Hematopoietic multipotent progenitor cell (in vitro differentiated cells): ENCODE measurements at places on chromosomes 7 and 10.

DNA sequence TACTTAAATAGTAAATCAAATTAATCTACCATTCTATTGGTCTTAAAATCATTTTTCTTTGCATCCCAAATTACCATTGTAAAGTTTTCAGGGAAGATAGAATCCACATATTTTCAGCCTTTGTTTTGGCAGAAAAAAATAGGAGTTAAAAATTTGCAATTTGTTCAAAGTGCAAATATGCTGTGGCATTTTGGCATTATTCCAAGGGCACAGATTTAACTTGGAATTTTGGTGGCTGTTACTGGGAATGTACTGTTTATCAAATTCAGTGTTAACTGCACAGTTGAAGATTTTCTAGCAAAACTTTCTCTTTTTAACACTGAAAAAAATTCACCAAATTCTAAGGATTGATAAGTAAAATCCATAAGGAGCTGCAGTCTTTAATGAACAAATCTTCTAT, 151.0 kb upstream of the HDAC9 start:
- DNase-seq: no peak

DNA sequence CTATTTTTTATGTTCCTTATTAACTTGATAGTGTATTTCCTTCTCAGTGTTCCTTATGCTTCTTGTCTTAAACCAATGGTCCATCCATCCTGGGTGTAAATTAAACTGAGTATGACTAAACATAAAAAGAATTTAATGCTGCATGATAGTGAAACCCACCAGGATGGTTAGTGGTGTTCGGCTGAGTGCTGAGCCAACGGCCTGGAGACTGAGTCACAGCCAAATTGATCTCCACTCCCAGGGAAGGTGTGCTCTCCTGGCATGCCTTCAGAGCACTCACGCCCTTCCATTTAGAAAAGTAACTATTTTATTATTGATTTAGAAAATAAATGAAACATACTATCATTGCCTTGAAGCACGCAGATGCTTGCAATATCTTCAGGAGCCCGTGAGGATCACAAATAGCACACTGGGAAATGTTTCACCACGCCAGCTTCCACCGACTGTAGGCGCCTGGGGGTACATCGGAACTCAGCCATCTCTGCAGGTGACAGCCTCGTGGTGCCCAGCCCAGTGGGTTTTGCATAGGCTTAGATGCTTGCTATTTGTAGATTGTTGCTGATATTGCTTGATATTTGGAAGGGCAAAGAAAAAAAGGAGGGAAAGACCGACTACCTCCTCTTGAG, 40.0 kb upstream of the LOXL4 start:
- DNase-seq: no peak

GRCh38 chr10:110775406-110775805, 96.3 kb upstream of the PDCD4 start:
- DNase-seq: no peak

DNA sequence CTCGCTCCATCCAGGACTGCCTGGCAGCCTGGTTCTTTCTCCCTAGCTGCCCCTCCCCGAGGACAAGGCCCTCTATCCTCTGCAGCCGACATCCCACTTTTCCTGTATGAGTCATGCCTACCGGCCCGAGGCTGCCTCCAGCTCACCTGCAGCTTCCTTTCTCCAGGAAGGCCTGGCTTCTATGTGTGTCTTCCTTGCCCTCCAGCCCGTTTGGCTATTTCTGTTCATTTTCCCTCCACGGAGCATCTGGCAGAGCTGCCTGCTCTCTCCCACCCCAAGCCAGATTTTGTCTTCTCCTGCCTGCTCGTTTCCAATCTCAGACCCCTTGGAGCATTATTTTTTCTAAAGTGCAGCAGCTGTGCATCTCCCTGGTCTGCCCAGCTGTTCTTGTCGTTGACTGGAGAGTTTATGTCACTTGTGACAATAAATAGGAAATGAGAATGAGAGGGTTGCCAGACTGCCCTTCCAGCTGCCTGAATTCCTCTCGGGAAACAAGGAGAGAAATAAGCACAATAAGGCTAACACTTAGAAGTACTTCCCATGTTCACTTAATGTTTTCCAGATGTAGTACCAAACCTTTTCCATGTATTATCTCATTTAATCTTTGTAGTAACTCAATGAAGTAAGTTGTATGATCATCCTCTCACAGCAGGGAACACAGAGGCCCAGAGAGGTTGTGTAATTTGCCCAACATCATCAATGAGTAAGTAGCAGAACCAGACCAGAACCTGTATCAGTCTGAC, 19.7 kb downstream of the UBTD1 start:
- DNase-seq: no peak

- DNase-seq: no peak
Measured at GRCh38 chr7:130899638-130900401, 165.8 kb upstream of the KLF14 start.

DNA sequence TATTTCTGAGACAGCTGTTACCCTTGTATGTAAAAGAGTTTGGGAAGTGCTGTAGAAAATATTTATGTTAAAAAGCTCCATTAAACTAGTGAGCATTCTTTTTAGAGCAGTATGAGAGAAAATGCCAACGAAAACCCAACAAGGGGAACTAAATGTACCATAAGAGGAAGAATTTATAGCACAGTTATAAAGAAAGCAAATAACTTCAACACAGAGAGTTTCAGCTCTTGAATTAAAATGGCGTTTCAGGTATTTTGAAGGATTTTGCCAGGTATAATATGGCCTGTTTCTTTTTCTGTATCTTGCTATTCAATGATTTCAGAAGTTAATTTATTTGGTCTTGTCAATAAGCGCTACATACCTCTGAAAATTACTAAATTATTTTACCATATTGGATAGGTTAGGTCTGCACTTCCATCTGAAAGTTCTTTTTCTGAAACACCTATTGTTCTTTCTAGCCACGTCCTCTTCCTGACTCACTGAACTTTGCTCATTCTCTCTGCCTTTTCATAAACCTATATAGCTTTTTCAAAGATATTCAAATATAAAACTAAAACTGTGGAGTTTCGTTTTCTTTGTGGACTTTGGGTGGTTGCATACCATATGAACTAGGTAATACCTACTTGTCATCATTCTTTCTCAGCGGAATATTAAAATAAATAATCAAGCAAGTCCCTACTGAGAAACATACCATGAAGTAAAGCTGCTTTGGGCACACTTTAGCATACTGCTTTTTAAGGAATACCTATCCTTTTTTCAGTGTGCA, 136.1 kb downstream of the SEMA3A start:
- no peak for DNase-seq

- no peak for DNase-seq
Measured at GRCh38 chr7:131157530-131158243, 170.0 kb upstream of the MKLN1 start.

DNA sequence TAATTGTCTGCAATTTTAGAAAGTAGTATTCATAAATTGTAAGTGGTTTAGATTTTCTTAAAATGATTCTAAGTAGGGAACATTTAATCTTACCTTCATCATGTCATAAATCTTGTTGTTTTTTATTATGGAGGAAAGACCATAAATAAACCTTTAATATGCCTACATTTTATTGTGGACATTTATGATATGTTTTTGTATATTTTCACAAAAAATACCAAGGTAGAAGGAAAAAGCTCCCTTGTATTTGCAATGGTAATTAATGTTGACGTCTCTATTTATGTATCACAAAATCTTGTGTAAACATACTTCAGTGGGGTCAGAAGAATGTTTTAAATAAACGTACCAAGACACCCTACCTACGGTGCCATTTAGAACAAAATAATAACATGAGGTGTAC, 155.7 kb upstream of the FAM171A1 start:
- DNase-seq: no peak

- DNase-seq: no peak
Measured at GRCh38 chr10:3469639-3470020, 297.0 kb upstream of the PITRM1 start.

- DNase-seq: no peak
Measured at GRCh38 chr10:77626266-77626935, 11.2 kb downstream of the KCNMA1 start.

- DNase-seq: no peak
Measured at GRCh38 chr10:78533098-78533497, 499.4 kb downstream of the RPS24 start.

DNA sequence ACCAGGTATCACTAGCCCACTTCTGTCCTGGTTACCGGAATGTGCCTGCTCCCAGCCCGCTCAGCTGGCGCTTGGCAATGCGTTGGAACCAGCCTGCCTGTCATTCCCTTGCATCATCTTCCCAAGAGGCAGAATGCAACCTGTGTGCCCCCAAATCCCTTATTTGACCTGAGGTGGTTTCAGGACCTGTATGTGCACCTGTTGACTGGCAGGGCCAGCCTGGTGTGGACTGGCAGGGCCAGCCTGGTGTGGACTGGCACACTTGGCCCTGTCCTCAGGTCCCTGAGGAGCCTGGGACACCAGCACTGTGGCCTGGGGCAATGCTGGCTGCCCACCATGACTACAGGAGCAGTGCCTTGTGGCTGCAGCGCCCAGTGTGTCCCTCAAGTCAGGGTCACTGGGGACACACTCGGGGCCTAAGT, 38.2 kb downstream of the ZNF467 start:
- DNase-seq: no peak

DNA sequence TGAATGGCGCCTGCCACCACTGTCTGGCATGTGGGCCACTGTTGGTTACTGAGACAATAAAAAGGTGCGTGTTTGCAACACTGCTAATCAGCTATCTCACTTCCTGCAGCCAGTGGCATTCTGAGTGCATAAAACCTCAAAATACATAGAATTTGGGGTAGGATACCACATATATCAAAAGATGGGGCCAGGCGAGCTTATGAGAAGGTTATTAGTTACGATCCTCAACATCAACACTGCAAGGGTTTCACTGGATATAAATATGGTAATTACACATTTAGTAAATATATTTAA, 200.2 kb downstream of the WDR37 start:
- no peak for DNase-seq

GRCh38 chr7:38151556-38151955, 26.5 kb upstream of the STARD3NL start:
- DNase-seq: no peak

- DNase-seq: no peak
Measured at GRCh38 chr10:32948451-32948850, 9.6 kb downstream of the ITGB1 start.

- no peak for DNase-seq
Measured at GRCh38 chr7:43530553-43531410, 52.1 kb upstream of the STK17A start.

GRCh38 chr10:29169021-29169420, 119.8 kb upstream of the LYZL1 start:
- no peak for DNase-seq

DNA sequence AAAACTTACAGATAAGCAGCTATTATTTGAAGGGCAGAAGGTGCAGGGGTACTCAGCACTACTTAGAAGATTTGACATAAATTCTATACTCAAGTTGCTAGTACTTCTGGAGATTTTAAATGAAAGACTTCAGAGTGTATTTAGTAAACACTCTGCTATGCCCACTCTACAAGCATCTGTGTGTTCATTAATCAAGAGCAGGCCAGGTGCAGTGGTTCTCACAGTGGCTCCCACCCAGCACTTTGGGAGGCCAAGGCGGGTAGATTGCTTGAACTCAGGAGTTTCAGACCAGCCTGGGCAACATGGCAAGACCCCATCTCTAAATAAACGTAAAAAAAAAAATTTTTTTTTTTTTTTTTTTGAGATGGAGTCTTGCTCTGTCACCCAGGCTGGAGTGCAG, 38.9 kb upstream of the TOMM7 start:
- no peak for DNase-seq

- DNase-seq: no peak
Measured at GRCh38 chr7:1329966-1330800, 97.5 kb downstream of the UNCX start.

DNA sequence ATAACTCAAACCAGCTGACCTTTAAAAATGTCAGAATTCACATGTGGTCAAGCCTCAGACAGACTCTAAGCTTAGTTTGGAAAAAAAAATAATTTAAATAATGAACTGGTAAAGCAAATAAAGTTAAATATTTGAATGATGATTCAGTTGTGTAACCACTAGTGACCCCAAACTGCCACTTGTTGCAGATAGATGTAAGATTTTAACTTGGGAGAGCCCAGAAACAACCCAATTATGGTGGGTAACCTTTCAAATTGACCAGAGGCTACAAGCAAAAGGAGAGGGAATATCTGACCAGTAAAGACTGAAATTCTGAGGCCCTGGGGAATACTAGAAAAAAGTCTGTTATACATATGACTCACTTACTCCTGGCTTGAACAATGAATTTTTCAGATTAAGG, 268.1 kb downstream of the HPSE2 start:
- no peak for DNase-seq

- peak; percentile 79 for DNase-seq
Measured at GRCh38 chr7:33053721-33054120, 8.9 kb downstream of the NT5C3A start.

- no peak for DNase-seq
Measured at GRCh38 chr7:34371922-34372321, 286.1 kb upstream of the NPSR1 start.

- peak; percentile 62 for DNase-seq
Measured at GRCh38 chr10:112389271-112389822, 15.4 kb downstream of the ACSL5 start.

DNA sequence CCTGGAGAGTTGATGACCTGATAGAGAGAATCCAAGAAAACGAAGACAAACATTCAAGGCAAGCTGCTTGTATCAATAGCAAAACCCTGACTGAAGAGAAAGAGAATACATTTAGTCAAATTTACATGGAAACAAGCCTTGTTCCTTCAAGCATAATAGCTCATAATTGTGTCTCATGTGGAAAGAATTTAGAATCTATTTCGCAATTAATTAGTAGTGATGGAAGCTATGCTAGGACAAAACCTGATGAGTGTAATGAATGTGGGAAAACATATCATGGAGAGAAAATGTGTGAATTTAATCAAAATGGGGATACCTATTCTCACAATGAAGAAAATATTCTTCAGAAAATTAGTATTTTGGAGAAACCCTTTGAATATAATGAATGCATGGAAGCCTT, 18.0 kb downstream of the RBAK start:
- DNase-seq: no peak

DNA sequence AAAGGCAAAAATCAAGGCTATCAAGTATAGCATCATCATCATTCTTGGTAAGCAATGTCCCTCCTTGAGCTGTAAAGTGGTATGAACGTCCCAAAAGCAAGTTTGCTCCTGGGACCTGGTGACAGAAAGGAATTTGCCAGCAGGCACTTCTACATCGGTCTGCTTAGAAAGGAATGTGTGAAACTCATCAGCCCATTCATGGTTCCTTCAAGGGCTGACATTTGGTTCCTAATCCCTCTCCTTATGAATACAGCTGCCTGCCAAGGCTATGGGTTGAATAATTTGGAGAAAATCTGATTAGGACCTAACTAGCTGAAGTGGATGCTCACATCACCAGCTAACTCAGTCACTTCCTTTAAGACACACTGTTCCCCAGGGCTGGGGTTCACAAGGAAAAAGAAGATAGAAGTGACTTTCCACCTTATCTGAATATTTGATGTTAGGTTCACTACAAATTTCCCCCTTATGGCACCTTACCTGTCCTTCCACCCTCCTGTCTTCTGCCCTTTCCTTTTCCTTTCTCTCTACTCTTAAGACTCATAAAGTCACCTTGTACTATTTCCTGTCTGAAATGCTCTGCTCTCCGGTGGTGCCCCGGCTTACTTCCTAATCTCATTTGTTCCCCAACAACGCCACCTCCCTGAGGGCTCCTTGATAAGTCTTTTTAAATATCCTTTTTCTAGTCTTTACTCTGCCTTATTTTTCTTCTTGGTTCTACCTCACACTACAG, 187.1 kb downstream of the NPSR1 start:
- DNase-seq: no peak
